ENCODE measurements at places on chromosomes 1 and 21. TPM values are rescaled to one million over a fixed set of nuclear protein-coding genes. Genes with fewer than 3 reads are reported as not detected.

EFHD2 gene
- total RNA-seq: 11.4 TPM

TSPAN2 gene
- total RNA-seq: 0.60 TPM

CHI3L2 gene
- 0.23 TPM for total RNA-seq

NEGR1 gene
- 0.20 TPM for total RNA-seq

CYP4B1 gene
- total RNA-seq: 0.33 TPM

SESN2 gene
- total RNA-seq: 15.2 TPM

Measured in left lobe of liver (tissue), 2 donors.